ENCODE measurements at places on chromosomes 6 and 20.

GRCh38 chr20:57374931-57375651 is 16.1 kb upstream of the RBM38 start:
- no peak for DNase-seq

- DNase-seq = no peak
Measured at GRCh38 chr20:25076731-25077609, 5.0 kb downstream of the VSX1 start.

DNA sequence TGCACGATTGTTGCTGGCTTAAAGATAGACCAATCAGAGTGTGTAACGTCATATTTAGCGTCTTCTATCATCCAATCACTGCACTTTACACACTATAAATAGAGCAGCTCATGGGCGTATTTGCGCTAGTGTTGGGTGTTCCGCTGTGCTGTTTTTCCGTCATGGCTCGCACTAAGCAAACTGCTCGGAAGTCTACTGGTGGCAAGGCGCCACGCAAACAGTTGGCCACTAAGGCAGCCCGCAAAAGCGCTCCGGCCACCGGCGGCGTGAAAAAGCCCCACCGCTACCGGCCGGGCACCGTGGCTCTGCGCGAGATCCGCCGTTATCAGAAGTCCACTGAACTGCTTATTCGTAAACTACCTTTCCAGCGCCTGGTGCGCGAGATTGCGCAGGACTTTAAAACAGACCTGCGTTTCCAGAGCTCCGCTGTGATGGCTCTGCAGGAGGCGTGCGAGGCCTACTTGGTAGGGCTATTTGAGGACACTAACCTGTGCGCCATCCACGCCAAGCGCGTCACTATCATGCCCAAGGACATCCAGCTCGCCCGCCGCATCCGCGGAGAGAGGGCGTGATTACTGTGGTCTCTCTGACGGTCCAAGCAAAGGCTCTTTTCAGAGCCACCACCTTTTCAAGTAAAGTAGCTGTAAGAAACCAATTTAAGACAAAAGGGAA is 57.9 kb downstream of the TRIM38 start:
- peak; percentile 61 for DNase-seq

GRCh38 chr6:64838726-64839125 is 868.3 kb downstream of the EYS start:
- DNase-seq = no peak

GRCh38 chr6:96276305-96276704 is 245.3 kb upstream of the UFL1 start:
- DNase-seq = no peak

Data from activated CD4-positive, alpha-beta T cell treated with anti-CD3 and anti-CD28 coated beads, Interleukin-2, amount 50 U/mL, for 4 hours (primary cell).